H1 (cell line): ENCODE measurements at places on chromosomes 5 and 9. TPM values are rescaled to one million over a fixed set of nuclear protein-coding genes. Genes with fewer than 3 reads are reported as not detected.

The HBEGF gene
- total RNA-seq: 2.5 and 2.8 TPM in 2 replicates

The TMOD1 gene
- 0.88 and 1.1 TPM in 2 replicates for total RNA-seq

The IQGAP2 gene
- total RNA-seq: 57.7 and 66.0 TPM in 2 replicates

The CYSRT1 gene
- 1.0 and 1.6 TPM in 2 replicates for total RNA-seq

The UGT3A2 gene
- total RNA-seq: 19.4 and 20.4 TPM in 2 replicates

The LHFPL2 gene
- total RNA-seq: 38.0 and 43.0 TPM in 2 replicates

The PCDHB14 gene
- total RNA-seq: 2.7 and 2.9 TPM in 2 replicates

The MPDZ gene
- 39.4 and 40.3 TPM in 2 replicates for total RNA-seq

The ZNF366 gene
- total RNA-seq: not detected in 2 replicates

DNA sequence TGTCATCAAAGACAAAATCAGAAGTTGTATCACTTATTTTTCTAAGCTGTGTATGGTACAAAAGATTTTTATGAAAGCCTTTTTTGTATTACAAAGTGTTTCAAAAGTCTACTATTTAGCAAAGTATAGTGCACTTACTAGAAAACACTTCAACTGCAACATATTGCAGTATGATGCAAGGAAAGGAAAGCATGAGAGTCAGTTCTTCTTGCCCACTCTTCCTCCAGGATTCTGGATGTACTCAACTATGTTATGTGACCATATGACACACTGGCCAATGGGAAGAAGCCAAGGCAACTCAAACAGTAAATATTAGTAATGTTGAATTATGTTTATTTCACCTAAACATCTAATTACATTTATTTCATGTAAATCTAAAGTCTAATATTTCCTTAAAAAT, 49.5 kb upstream of the TYRP1 start:
- DNase-seq: no peak

GRCh38 chr9:114004221-114004716, 73.8 kb downstream of the AMBP start:
- no peak for DNase-seq

- DNase-seq: no peak
These were observed 23.3 kb downstream of the OR2V1 start for GRCh38 chr5:181107699-181108098.

- no peak for DNase-seq
These were observed 622.3 kb downstream of the SEMA5A start for GRCh38 chr5:8923526-8923925.

GRCh38 chr9:113524468-113524867, 60.9 kb downstream of the RGS3 start:
- no peak for DNase-seq

DNA sequence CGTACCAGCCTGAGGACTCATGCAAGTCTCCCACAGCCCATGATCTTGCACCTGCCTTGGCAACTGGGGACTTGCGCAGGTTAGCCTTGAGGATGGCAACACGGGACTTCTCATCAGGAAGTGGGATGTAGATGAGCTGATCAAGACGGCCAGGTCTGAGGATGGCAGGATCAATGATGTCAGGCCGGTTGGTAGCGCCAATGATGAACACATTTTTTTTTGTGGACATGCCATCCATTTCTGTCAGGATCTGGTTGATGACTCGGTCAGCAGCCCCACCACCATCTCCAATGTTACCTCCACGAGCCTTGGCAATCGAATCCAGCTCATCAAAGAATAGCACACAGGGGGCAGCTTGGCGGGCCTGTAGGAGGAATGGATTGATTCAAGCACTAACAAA, 13.0 kb downstream of the VCP start:
- no peak for DNase-seq

GRCh38 chr9:12833701-12834100, 58.9 kb downstream of the LURAP1L start:
- no peak for DNase-seq

DNA sequence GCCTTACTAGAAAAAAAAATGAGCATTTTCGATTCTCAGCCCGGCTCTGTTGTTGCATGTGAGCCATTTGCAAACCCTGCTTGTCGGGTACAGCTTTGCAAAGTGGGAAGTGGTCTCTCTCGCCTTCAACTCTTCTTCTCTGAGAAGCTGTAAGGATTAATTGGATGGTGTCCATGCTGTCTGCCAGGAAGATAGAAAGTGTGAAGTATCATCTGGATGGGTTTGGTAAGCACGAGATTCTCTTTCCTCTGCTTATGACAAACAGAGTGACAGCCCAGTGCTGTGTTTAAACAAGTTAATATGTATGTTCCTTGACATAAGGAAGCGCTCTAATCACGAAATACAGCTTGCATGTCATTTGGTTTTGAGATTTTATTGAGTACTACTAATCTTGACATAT, 109.1 kb upstream of the SPATA31D4 start:
- no peak for DNase-seq

DNA sequence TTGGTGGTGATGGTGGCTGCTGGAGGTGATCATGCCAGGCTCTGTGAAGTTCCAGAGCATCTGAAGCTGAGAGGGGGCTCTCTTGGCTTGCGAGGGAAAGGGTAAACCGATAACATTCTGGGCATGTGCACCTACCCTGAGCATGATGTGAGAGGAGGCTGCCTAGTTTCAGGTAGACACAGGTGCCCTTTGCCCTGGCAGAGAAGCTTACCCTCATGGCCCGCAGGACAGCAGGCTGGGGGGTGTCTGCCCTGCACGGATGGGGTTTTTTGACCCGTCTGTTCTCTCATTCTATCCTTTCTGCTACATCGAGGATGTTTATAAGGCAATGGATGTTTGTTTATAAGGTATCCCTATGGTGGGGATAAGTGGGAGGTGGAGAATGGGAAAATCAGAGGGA, 132.9 kb downstream of the WDR41 start:
- no peak for DNase-seq

- DNase-seq: no peak
These were observed 602.9 kb upstream of the WWC1 start for GRCh38 chr5:167688341-167689130.

DNA sequence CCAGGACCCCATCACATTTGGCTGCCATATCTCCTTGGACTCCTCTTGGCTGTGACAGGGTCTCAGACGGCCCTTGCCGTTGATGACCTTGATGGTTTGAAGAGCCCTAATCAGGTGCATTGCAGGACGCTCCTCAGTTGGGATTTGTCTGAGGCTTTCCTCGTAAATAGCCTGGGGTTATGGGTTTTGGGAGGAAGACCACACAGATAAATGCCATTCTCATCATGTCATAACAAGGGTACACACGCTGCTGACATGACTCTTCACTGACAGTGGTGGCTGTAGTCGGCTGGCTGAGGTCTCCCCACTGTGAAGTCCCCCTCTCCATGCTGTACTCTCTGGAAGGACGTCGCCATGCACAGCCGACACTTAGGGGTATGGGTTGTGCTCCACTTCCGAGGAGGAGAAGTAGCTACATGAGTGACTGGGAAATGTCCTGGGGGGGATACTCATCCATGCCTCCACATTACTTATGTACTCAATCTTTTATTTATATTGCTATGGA, 42.9 kb upstream of the SPTLC1 start:
- DNase-seq: no peak

DNA sequence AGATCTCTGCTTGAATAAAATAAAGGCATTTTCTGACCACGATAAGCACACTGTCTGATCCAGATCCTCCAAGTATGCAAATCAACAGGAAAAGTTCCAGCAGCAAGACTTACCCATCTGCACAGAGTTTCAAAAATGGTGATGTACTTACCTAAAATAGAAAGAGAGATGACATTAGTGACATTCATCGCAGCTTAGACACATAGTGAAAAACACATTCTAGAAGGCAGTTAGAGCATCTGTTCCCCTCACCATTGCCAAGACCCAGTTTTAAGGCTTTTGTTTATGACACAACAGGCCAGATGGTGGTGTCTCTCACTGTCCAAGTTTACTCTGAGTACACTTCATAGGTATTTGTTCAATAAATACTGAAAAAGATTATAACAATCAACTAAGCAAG, 207.7 kb downstream of the PDE4D start:
- no peak for DNase-seq

GRCh38 chr5:150079909-150080461, 6.4 kb downstream of the CSF1R start:
- DNase-seq: no peak

DNA sequence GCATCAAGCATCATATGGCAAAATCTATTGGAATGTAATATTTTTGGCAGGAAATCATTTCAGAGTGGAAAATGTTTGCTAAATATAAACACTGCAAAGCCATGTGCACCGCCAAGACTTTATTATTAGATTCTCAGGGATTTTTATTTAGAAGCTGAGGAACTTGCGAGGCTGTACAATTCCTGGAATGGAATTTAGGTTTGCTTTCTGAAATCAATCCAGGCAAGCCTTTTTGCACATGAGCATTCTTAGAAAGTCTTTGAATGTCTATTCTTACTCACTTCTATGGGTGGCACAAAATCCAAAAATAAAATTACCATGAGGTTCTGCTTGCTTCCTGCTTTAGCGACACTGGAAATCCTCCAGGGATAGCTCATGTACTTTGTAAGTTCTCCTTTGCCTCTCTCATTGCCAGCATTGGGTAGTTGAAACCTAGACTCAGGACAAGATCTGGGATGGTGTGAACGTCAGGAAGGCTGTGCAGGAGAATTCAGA, 71.5 kb upstream of the PALM2AKAP2 start:
- no peak for DNase-seq

DNA sequence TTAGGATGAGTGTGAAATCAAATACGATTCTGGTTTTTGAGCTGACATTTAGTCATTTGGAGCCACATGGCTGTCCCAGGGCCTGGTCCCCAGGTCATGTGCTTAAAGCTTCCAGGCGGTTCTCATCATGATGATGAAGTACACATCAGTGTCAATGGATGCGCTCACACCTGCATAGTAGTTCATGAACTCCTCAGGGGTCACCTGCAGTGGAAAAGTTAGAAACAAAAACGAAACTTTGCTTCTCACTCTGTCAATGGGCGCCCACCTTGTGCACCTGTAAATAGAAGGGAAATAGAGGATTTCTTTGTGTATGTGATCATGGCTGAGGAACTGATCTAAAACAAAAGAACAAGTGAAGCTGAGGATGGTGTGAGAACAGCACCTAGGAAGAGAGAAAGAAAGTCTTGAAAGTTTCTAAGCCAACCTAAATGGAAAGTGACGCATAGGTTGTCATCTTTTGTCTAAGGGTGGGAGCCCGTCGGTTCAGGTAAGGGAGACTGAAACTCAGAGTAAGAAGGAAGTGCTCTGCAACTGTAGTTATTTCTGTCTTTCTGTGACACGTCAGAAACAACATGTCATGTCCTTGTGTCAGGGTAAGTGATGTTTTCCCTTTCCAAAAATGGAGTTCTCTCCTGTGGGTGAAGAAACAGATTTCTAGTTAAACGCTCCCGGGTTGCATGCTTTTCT, 33.8 kb downstream of the CAPSL start:
- DNase-seq: no peak

GRCh38 chr5:115428248-115428647, 116.3 kb downstream of the FEM1C start:
- DNase-seq: no peak

DNA sequence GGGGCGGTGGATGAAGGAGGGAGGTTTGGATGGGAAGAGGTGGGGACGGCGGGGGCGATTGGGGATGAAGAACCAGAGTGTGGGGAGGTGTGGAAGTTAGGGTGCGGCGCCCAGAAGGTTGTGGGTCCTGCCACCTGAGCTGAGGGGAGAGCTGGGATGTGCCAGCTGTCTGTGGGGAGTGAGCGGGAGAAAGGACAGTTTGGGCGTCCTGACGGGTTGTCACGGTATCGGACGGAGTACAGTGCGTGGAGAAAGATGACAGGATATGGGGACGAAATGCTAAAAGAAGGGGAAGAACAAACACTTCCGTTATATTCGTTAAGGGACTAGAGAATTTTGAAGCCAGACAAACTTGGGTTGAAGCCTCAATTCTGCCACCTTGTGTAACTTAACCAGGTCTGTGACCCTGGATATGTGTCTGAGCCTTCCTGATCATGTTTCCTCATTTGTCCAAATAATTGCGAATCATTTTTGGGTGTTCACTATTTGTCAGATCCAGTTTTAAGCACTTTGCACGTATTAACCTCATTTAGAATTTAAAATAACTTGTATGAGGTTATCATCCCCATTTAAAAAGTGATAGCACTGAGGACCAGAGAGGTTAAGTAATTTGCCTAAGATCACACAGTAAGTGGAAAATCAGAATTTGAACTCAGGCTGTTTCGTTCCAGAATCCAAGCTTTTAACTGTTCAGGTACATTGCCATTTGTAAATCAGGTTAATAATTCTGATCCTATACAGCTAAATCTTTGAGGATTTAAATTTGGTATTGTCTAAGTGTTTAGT, 689 bp downstream of the CNTRL start:
- no peak for DNase-seq

DNA sequence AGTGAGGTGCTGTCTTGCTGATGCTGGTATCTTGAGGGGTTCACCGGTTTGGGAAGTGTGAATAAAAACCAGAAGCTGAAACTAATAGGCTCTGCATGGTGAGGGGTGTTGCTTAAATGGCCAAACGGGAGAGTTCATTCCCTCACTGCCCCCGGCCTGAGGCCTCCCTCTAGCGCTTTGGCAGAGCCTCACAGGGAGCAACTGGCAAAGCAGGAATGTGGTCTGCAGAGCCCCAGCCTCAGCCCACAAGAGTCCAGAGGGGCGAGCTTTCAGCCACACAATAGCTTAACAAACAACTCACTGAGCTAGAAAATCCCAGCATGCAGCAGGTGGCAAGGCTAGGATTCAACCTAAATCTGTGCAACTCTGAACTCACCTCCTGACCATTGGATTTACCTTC, 234.8 kb downstream of the MED10 start:
- DNase-seq: peak; percentile 19

DNA sequence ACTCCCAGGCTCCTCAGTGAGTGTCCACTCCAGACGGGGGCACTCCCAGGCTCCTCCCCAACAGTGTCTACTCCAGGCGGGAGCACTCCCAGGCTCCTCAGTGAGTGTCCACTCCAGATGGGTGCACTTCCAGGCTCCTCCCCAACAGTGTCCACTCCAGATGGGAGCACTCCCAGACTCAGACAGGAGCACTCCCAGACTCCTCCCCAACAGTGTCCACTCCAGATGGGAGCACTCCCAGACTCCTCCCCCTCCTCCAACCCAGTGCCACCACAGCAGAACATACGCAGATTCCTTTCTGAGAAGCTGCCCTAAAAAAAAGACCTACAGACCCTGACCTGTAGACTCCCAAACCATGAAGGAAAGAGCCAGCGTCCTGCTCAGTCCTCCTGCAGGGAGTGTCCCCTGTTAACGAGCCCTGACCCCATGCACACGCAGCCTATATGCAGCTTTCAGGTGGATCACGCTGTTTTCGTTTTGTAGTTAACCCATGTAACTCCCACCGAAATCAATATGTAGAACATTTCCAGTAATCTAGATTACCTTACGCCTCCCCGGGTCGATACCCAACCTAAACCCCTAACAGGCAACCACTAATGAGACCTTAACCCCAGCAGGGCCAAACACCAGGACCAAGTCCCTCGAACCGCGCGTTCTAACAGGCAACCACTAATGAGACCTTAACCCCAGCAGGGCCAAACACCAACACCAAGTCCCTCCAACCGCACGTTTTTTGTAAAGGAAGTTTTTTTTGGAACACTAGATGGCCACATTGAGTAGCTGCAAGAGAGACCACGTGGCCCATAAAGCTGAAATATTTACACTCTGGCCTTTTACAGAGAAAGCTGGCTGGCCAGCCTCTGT, 15.7 kb downstream of the PNPLA7 start:
- no peak for DNase-seq

- DNase-seq: no peak
These were observed 107.0 kb downstream of the TRIO start for GRCh38 chr5:14250084-14250695.
